Pancreas (tissue), 10 donors: ENCODE measurements at places on chromosomes 7 and 10.

GRCh38 chr7:155809947-155810769 is 2.1 kb downstream of the SHH start:
- no peak for DNase-seq

GRCh38 chr10:91798649-91799611 is 704 bp downstream of the TNKS2 start:
- no peak for DNase-seq

DNA sequence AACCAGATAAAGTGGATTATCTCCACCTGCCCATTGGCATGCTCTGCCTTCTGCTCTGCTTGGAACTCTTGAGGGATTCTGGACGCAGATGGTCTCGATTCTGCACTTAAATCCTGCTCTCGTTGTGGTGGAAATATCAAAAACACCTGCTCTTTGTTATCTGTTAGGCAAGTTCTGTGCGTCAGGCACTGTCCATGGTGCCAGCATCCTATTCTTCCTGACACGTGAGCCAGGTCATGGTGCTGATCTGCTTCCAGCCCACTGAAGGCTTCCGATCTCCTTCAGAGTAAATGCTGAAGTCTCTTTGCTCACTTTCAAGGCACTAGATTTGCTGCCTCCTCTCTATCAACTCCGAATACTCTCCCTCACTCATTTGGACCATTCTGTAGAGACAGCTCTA is 505.6 kb downstream of the HTR7 start:
- no peak for DNase-seq

- DNase-seq: no peak
Observed at GRCh38 chr7:7803715-7804178, 85.3 kb upstream of the RPA3 start.

GRCh38 chr10:24821986-24822385 is 98.3 kb upstream of the ARHGAP21 start:
- no peak for DNase-seq

DNA sequence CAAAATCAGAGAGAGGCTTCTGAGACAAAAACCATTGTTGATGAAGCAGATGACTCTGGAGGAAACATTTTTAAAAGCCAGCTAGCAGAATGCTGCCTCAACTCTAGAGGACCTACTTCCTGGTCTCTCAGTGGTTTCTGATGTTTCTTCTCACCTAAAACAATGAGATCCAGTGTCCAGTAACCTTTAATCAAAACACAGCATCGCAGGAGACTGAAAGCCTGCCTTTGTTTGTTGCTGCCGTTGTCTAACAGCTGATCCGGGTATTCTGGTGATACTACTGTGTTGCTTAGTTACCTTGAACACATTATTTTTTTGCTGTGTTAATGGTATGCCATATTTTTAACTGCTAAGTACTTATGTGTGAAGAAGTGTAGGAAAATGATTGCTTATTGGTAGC is 70.9 kb downstream of the WIPF3 start:
- no peak for DNase-seq
